ENCODE measurements at places on chromosomes 5 and 9. TPM values are rescaled to one million over a fixed set of nuclear protein-coding genes. Genes with fewer than 3 reads are reported as not detected.
A peak's percentile ranks its signal among the peaks of the same experiment; 100 is the strongest.

Gene ANKRD34B
- total RNA-seq = 0.29 TPM

Gene CCL28
- 12.2 TPM for total RNA-seq

Gene ANAPC2
- 51.4 TPM for total RNA-seq

Gene PCDHB9
- 3.5 TPM for total RNA-seq

Gene FREM1
- total RNA-seq = not detected

Gene WNT8A
- total RNA-seq = not detected

Gene UBE2D2
- total RNA-seq = 187 TPM

Gene TEX48
- total RNA-seq = not detected

Gene PTGES
- 6.3 TPM for total RNA-seq

Gene VLDLR
- total RNA-seq = 17.4 TPM

Gene PDE6A
- not detected for total RNA-seq

Gene CATSPER3
- 1.4 TPM for total RNA-seq

Gene PTCD2
- 16.2 TPM for total RNA-seq

Gene EHMT1
- 61.7 TPM for total RNA-seq

GRCh38 chr5:172412724-172413286 is 41.5 kb downstream of the SH3PXD2B start:
- no peak for DNase-seq

GRCh38 chr9:134629061-134629585 is 12.5 kb upstream of the COL5A1 start:
- DNase-seq = no peak

GRCh38 chr9:97348871-97349270 is 41.4 kb downstream of the CCDC180 start:
- no peak for DNase-seq

- DNase-seq = no peak
These were observed 5.4 kb downstream of the RAD17 start for GRCh38 chr5:69374911-69375446.

DNA sequence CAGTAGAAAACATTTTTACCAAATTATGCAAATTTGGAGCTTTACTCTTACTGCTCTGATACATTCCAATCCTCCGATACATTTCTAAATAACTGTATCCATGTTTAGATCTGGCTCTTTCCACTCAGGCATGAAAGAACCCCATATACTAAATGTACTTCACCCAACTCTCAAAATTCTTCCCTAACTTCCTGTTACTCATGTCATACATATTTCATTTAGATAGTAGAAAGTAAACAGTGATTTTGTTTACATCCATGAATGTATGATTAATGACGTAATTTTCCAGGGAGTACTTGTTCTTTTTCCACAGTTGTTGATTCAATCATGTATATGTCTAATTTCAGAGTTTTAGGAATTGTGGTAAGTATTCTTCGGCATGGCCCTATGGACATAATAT is 1426.5 kb upstream of the C9orf72 start:
- DNase-seq = no peak

DNA sequence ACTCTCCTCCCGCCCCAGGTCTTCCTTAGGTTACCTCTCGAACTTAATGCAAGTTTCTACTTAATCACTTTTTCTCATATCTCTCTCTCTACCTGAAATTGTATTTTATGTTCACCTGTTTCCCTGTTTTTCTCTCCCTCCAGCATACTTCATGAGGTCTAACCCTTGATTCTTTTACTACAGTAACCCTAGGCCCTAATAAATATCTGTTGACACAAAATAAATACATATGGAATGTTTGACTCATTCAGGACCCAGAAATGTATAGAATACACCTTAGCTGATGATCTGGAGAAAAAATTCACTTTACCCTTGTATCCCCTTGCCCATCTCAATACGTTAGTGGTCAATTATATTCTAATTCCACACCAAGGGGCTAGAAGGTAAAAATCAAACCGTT is 250.9 kb upstream of the PTGER4 start:
- no peak for DNase-seq

- no peak for DNase-seq
These were observed 373.6 kb upstream of the ZNF608 start for GRCh38 chr5:125120012-125120411.

GRCh38 chr9:37290940-37291485 is 131.5 kb upstream of the GRHPR start:
- no peak for DNase-seq

DNA sequence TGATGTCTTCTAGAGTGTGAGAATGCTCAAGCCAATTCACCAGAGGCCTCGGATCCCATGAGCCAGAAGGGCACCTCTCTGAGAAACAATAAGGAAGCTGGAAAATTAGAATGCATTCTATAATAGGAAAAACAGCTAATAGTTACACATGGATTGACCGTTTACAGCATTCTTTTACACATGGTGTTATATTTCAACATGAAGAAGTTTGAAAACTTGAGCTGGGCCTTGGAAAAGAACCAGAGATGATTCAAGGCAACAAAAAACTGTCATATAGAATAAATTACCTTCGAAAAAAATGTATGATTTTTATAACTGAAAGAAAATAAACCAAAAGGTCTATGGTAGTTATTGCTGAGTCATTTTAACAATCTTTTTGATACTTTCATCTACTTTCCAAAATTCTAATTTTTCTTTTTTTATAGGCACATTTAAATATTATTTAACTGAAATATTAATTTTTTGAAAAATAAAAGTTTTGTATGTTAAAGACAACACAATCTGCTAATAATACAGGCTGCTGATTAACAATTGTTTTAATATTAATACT is 6.2 kb downstream of the SH3TC2 start:
- DNase-seq = no peak

GRCh38 chr5:6905883-6906282 is 192.7 kb downstream of the TENT4A start:
- no peak for DNase-seq

DNA sequence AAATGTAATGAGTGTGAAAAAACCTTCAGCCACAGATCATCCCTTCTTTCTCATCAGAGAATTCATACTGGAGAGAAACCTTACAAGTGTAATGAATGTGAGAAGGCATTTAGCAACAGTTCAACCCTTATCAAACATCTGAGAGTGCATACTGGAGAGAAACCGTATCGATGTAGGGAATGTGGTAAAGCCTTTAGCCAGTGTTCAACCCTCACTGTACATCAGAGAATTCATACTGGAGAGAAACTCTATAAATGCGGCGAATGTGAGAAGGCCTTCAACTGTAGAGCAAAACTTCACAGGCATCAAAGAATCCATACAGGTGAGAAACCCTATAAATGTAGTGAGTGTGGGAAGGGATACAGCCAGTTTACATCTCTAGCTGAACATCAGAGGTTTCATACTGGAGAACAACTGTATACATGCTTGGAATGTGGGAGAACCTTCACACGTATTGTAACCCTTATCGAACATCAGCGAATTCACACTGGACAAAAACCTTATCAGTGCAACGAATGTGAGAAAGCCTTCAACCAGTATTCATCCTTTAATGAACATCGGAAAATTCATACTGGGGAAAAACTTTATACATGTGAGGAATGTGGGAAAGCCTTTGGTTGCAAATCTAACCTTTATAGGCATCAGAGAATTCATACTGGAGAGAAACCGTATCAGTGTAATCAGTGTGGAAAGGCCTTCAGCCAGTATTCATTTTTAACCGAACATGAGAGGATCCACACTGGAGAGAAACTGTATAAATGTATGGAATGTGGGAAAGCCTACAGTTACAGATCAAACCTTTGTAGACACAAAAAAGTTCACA is 19.2 kb downstream of the ZNF354C start:
- DNase-seq = no peak

DNA sequence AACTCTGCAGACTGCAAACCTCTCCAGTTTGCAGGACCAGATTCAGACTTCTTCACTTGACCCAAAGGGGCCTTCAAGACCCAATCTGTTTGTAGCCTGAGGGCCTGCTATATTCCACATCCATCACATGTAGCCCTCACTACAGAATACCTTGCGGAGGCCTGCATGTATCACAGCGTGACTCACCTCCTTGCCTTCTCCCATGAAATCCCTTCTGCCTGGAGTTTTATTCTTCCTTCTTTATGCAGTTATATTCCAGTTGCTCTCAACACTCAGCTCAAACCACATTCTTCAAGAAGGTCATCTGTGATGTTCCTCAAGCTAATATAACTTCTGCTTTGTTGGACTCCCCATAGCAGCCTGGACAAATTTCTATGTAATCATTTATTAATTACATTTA is 198.5 kb upstream of the PTGER4 start:
- no peak for DNase-seq

- no peak for DNase-seq
These were observed 47.2 kb upstream of the OR13F1 start for GRCh38 chr9:104456831-104457230.

DNA sequence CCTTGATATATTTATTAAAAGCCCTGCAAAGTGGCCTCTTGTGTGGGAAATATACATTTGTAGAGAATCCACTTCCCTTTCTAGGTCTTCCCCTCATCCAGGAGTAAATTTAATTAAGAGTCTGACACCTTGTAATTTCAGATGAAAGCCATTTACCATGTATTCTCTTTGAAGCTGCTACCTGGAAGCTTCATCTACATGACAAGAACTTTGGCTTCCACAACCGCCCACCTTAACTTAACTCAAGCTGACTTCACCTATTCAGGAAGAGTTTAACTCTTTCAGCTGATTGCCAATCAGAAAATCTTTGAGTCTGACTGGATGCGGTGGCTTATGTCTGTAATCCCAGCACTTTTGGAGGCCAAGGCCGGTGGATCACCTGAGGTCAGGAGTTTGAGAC is 899.9 kb downstream of the TAF11L14 start:
- no peak for DNase-seq

- DNase-seq = no peak
These were observed 1081.7 kb upstream of the EDIL3 start for GRCh38 chr5:85466423-85466822.

- no peak for DNase-seq
These were observed 14.4 kb downstream of the NINJ1 start for GRCh38 chr9:93119703-93119952.

DNA sequence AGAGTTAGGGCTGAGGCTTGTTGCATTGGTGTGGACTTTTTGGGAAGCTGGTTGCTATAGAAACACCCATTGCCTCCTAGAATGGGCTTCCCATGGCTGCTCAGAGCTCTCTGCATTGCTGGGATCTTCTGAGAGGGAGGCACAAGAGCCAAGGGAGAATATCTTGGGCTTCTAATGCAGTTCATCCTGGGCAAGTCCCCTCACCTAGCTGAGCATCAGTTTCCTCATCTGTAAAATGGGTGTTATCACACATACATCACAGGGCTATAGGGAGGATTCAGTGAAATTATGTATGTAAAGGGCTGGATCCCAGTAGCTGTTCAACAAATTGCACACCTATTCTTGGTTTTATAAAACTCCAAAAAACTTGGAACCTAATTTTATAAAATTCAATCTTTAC is 106.1 kb upstream of the ALDH1B1 start:
- DNase-seq = no peak

GRCh38 chr9:119224431-119224830 is 144.8 kb downstream of the BRINP1 start:
- no peak for DNase-seq

- DNase-seq = no peak
These were observed 83.8 kb downstream of the CAVIN4 start for GRCh38 chr9:100661668-100662067.

DNA sequence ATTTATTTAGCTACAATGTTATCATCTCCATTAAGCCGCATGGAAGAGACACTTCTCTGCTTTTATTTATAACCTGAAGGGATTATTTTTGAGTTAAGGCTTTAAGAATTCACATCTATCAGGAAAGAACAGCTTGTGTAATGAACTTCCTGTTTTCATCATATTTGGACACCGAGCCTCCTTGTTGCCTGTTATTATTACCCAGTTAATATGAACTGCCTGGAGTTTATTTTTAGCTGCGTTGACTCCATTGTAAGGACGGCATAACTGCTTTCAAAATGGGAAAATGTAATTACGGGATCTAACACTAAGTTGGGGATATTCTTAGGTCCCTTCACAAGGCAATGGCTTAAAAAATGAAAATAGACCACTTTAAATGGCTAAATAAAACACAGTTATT is 89.0 kb upstream of the NR4A3 start:
- no peak for DNase-seq

GRCh38 chr5:37825334-37825915 is 14.4 kb downstream of the GDNF start:
- no peak for DNase-seq

- DNase-seq = no peak
These were observed 52.2 kb downstream of the DROSHA start for GRCh38 chr5:31479706-31480105.

DNA sequence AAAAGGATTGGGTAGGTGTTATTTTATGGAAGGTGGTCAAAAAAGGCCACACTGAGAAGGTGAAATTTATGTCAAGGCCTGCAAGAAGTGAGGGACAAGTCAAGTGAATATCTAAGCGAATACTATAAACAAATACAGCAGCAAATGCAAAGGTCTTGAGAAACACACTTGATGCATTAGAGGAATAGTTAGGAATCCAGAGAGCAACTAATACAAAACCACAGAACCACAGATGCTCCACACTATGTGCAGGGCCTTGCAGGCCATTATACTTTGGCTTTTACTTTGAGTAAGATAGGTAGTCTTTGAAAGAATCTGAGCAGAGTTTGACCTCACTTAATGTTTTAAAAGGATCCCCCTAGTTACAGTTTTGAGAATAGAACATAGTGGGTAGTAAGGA is 4.6 kb downstream of the ZNF622 start:
- no peak for DNase-seq

GRCh38 chr5:93621327-93621798 is 38.3 kb downstream of the NR2F1 start:
- peak; percentile 82 for DNase-seq

DNA sequence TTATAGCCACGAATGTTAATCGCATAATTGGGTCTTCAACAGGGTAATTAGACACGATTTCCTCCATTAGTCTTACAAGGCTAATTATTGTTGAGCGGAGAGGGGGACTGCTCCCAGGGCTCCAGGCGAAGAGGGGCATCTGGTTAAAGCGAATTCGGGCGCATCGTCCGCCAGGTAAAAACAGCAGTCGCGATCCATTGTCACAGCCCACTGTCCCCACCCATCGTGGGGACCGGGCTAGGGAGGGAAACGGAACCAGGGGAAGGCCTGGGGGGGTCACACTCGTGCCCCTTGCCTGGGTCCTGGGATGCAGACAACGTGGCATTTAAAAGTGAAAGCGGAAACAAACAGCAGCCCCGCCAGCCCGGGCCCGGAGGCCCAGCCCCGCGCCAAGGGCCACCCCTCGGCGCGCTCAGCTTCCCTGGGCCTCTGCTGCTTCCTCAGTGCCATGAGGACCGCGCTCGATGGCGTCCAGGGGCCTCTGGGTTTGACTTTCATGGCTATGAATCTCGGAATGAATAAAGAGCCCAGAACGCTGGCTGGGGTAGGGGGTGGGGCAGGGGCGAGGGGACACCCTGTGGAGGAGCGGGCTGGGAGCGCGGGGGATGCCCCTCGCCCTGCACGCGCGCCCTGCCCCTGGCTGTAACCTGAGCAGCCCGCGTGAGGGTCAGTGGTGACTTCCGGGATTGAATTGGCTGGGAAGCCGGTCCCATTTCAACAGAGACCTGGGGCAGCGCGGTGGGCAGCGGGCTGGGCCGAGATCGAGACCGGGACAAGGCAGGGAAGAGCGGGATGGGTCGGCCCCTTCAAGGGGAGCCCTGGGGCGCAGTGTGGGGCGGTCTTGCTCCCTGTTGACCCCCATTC is 99.9 kb downstream of the GTF3C4 start:
- DNase-seq = peak; percentile 60

Data from Calu3 (cell line).